ENCODE measurements at places on chromosomes 3 and 15. TPM values are rescaled to one million over a fixed set of nuclear protein-coding genes. Genes with fewer than 3 reads are reported as not detected.

Gene RHO
- polyA plus RNA-seq, result not detected

Gene IL5RA
- not detected for polyA plus RNA-seq

Gene PRR20G
- polyA plus RNA-seq, result not detected

Gene LRRC34
- 0.42 TPM for polyA plus RNA-seq

Gene C3orf62
- polyA plus RNA-seq, result 0.73 TPM

Gene CDHR4
- not detected for polyA plus RNA-seq

Gene WDR72
- not detected for polyA plus RNA-seq

Gene CALML4
- not detected for polyA plus RNA-seq

Gene RETNLB
- not detected for polyA plus RNA-seq

Gene BCHE
- not detected for polyA plus RNA-seq

Gene CDCP1
- not detected for polyA plus RNA-seq

Gene LSM3
- 26.5 TPM for polyA plus RNA-seq

Gene CYP11A1
- polyA plus RNA-seq, result not detected

Gene PIERCE2
- 0.50 TPM for polyA plus RNA-seq

Gene A4GNT
- not detected for polyA plus RNA-seq

Gene MCCC1
- 24.8 TPM for polyA plus RNA-seq

Gene THBS1
- 0.02 TPM for polyA plus RNA-seq

Gene ANP32A
- 81.3 TPM for polyA plus RNA-seq

Gene FSTL1
- 0.23 TPM for polyA plus RNA-seq

Gene SNX22
- 0.64 TPM for polyA plus RNA-seq

Gene GOLGA8M
- polyA plus RNA-seq, result not detected

Gene HIGD2B
- polyA plus RNA-seq, result not detected

Gene ROPN1
- not detected for polyA plus RNA-seq

Gene MEX3B
- not detected for polyA plus RNA-seq

Gene KBTBD13
- polyA plus RNA-seq, result not detected

Gene PLS1
- 3.6 TPM for polyA plus RNA-seq

Gene PRICKLE2
- polyA plus RNA-seq, result not detected

Gene PIAS1
- polyA plus RNA-seq, result 138 TPM

Gene CAMK2N2
- polyA plus RNA-seq, result not detected

Measured in naive thymus-derived CD8-positive, alpha-beta T cell (primary cell).